Aorta (tissue), 5 donors: ENCODE measurements at places on chromosomes 5 and 9. TPM values are rescaled to one million over a fixed set of nuclear protein-coding genes. Genes with fewer than 3 reads are reported as not detected.

Gene ENTPD8
- not detected for total RNA-seq

Gene SECISBP2
- 49.0 TPM for total RNA-seq

Gene CCDC152
- total RNA-seq: 0.78 TPM

Gene SLC25A2
- total RNA-seq: 0.69 TPM

Gene CACFD1
- total RNA-seq: 15.9 TPM

Gene FBP1
- 6.6 TPM for total RNA-seq

Gene DDX4
- total RNA-seq: not detected

DNA sequence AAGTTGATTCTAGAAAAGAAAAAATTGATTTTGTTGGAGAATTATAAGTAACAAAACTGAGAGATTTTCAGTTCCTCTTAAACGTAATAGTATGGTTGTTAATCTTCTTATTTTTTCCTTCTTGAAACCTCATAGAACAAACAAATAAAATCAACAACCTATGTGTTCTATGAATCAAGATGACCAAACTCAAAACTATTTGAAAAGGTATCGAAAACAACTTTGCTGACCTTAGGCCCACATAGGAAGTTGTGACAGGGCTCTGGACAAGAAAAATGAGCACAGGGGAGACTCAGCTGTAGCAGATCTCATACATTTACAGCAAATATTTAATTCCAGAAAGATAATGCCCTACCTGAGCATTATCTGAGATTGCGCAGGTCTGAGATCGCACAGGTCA is 169.4 kb upstream of the CCNH start:
- DNase-seq: no peak

GRCh38 chr5:57456531-57457135 is 26.0 kb downstream of the ACTBL2 start:
- DNase-seq: no peak

GRCh38 chr9:2420543-2420942 is 201.0 kb upstream of the VLDLR start:
- no peak for DNase-seq

- DNase-seq: no peak
Measured at GRCh38 chr5:6082685-6083084, 295.7 kb downstream of the MED10 start.

GRCh38 chr5:112418659-112419163 is 366 bp downstream of the EPB41L4A start:
- peak; percentile 45 for DNase-seq

- DNase-seq: peak; percentile 77
Measured at GRCh38 chr5:172450861-172451695, 3.2 kb downstream of the SH3PXD2B start.

DNA sequence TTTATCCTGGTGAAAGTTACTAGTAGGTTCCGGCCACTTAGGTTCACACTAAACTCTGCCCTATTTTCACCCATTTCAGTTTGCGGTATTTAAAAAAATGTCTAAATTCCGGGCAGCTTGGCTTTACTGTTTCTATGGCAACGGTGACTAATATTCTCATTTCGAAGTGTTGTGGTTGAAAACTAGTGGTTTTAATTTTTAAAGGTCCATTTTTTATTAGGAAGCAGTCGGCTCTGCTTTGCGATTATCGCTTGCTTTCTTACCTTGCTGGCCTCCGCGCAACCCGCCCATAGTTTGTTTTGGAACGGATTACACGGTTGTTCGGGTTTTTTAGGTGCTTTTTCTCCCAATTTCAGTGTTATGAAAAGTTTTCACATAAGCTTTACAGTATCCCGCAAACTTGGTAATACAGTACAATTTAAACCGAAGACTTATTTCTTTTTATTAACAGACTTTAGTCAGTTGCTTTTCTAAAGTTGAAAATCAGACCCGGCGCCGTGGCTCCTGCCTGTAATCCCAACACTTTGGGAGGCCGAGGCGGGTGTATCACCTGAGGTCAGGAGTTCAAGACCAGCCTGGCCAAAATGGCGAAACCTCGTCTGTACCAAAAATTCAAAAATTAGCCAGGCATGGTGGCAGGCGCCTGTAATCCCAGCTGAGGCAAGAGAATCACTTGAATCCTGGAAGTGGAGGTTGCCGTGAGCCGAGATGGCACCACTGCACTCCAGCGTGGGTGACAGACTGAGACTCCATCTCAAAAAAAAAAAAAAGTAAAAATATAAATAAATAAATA is 1.6 kb downstream of the KDM4C start:
- no peak for DNase-seq

GRCh38 chr5:171895081-171895480 is 109.5 kb downstream of the SMIM23 start:
- no peak for DNase-seq

GRCh38 chr5:132445640-132445923 is 45.0 kb downstream of the IRF1 start:
- DNase-seq: no peak

DNA sequence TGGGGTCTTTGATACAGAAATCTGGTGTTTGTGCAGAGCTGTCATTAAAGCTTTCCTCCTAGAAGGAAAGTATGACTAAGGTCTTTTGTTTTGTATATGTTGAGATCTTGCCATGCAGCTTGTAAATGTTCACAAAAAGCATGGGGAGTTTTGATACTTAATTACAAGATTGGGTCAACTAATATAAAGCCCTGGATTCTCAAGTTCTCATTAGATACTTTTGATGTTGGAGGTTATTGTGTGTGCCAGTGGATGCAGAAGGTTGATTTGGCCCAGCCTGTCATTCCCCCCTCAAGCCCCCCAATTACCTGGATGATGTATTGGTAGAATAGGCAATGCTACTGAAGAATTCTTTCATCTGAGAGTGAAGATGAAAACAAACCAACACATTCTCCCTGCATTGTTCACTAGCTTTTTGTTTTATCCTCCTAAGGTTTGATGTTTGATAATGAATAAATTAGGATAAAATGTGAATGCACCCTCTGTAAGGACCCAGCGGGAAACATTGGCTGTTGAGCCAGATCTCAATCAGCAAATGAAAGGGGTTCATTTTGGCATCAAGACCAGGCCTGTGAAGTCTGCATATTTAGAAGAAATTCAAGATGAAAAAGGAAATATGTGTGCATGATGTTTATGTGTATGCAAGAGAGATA is 61.9 kb upstream of the ADAMTS19 start:
- no peak for DNase-seq

DNA sequence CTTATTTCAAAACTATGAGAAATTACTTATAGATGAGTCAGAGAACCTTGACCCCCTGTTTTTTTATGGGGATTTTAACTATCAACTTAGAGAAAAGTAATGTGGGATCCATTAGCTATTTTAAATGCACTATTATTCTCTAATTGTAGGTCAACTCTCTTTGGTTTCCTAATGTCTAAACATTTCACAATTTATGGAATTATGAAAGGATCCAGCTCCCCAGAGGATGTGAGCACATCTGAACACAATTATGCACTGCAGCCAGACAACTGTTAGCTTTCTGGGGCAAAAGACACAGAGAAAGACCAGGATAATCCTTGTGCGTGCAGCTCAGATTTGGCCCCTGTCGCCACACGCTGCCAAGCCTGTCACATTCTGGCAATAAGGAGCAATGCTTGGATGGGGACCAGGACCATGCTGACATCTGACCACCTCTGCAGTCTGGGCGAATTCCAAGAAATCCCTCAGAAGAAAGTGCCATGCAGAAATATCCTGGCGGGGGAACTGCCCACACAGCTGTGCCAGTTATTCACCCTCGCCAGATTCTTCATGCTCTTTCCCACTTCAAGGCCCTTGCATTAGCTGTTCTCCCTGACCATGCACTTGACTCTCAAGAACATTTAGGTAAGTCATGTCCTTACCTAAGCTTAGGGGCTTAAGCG is 22.2 kb upstream of the CMBL start:
- no peak for DNase-seq

GRCh38 chr9:122346478-122347347 is 24.1 kb upstream of the PTGS1 start:
- DNase-seq: peak; percentile 69

DNA sequence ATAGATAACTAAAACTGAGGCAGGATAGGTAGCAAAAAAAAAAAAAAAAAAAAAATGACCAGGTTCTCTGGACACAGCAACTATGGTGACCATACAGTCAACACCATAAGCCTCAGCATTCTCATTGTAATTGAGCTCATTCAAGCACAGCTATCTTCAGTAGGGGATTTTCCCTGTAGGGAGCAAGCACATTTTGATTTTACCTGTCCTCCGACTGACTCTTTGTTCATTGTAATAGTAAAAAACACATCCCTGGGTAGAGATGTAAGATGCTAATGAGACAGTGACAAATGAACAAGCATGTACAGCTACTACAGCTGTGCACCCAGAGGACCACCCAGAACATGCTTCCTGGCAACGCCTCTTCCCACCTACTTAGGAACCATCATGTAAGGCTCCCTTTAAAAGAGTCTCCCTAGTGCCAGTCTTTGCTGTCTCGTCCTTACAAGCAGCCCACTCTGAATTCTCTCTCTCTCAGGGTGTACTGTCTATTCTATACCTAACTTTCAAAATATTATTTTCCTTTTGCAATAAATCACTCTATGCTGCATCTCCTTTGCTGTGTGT is 65.0 kb upstream of the FBXW11 start:
- DNase-seq: no peak

GRCh38 chr5:135149956-135150723 is 116.1 kb upstream of the PITX1 start:
- DNase-seq: peak; percentile 53

- peak; percentile 47 for DNase-seq
Measured at GRCh38 chr5:153276151-153276550, 214.3 kb upstream of the GRIA1 start.
